ENCODE measurements at places on chromosomes 7 and 10. TPM values are rescaled to one million over a fixed set of nuclear protein-coding genes. Genes with fewer than 3 reads are reported as not detected.

The SLC25A40 gene
- 7.2 TPM for total RNA-seq

The SPDYE11 gene
- total RNA-seq: not detected

The MEST gene
- total RNA-seq: 527 TPM

The ACSM6 gene
- not detected for total RNA-seq

The COL1A2 gene
- 374 TPM for total RNA-seq

The GATAD1 gene
- 61.8 TPM for total RNA-seq

The SYT15B gene
- total RNA-seq: 2.4 TPM

The CFAP46 gene
- not detected for total RNA-seq

The DDC gene
- total RNA-seq: not detected

The MEIG1 gene
- not detected for total RNA-seq

The VIPR2 gene
- total RNA-seq: 2.4 TPM

The NEUROG3 gene
- total RNA-seq: not detected

The MYO3A gene
- 0.17 TPM for total RNA-seq

The RGR gene
- not detected for total RNA-seq

The AHR gene
- 137 TPM for total RNA-seq

The OR9A2 gene
- total RNA-seq: not detected

The PNLIPRP1 gene
- total RNA-seq: not detected

The OGDHL gene
- total RNA-seq: not detected

The PODXL gene
- total RNA-seq: 44.5 TPM

The TFEC gene
- 18.6 TPM for total RNA-seq

The STK31 gene
- total RNA-seq: 0.38 TPM

The ZNF727 gene
- 7.7 TPM for total RNA-seq

The ETV1 gene
- total RNA-seq: 1.5 TPM

The CTAGE8 gene
- total RNA-seq: 0.68 TPM

The GRID2IP gene
- not detected for total RNA-seq

The AKR1B15 gene
- total RNA-seq: 2.0 TPM

The RBM20 gene
- total RNA-seq: 0.88 TPM

The HOXA7 gene
- 2.8 TPM for total RNA-seq

The WEE2 gene
- total RNA-seq: not detected

The HOXA5 gene
- total RNA-seq: 3.9 TPM

The HELLS gene
- total RNA-seq: 8.5 TPM

The LRRC18 gene
- total RNA-seq: not detected

The MBLAC1 gene
- 2.0 TPM for total RNA-seq

All from subcutaneous adipose tissue (tissue), 4 donors.